ENCODE measurements at places on chromosomes 12 and 14.

- DNase-seq = no peak
Observed at GRCh38 chr12:116037941-116038837, 239.3 kb downstream of the MED13L start.

- no peak for DNase-seq
Observed at GRCh38 chr12:23655884-23656283, 293.6 kb downstream of the SOX5 start.

GRCh38 chr12:3102771-3103410 is 25.7 kb downstream of the TSPAN9 start:
- DNase-seq = no peak

DNA sequence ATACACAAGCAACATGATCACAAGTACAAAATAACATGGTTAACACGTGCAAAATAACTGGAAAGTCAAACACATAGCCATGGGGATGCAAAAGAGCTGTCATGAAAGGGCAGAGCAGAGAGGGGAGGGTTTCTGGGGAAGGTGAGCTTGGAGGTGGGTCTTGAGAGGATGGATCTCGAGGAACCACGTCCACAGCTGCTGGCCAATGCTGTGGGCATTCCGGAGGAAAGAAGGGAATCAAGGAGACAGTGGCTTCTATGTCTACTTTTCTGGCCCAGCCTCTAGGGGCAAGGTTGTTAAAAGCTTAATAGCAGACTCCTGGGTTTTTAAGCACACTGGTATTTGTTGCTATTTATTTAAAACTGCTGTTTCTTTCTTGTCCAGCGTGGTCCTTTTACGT is 8.4 kb upstream of the MYH7 start:
- DNase-seq = no peak

DNA sequence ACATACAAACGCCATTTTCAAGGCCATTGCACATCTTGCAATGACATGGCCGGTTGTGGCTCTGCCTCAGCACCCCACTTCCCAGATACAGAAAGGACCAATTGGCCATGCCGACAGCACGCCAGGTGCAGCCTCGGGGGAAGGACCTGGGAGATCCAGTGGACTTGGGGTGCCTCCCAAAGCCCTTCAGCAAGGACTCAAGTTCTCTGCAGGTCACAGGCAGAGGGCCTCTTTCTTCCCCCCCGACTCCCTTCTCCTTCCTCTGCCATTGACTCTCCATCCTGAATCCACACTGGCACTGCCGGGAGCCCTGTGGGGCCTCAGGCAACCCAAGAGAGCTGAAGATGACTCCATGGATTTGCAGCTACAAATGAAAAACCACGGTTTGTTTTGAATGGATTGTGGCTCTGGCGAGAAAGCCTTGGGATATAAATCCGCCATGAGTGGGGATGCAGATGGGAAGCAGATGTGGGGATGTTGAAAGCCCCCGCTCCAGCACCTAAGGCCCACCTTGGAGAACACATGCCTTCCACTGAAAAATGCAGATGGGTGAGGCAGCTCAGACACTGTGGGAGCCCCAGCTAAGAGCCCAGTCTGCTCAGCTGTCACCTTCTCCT is 35.1 kb upstream of the LTBP2 start:
- no peak for DNase-seq

DNA sequence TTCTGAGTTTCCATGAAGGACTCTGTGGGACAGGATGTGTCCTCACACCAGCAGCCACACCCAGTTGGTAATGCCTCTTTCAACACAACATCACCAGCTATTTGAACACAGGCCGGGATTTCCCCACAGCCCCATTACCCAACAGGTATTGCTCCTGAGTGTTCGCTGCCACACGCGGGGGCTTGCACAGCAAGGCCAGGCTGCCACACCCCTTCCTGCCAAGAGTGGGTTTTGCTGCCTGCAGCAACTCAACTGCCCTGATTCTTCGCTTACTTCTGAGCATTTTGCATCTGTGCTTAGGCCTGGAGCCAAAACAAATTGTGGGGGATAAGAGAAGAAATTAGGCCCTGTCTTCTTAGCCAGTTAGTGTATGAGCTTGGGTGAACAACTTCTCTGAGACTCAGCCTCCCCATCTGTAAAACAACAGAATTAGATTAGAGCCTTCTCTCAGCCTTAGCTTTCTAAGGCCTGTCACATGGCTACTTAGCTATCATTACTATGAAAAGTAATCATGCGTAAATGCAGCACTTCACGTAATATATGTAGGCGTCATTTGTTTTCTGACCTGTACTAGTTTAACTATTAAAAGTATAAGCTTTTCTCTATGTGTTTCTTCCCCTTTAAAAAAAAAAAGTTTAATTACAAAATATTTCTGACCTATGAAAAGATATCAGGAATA is 20.0 kb downstream of the CKAP4 start:
- peak; percentile 10 for DNase-seq

DNA sequence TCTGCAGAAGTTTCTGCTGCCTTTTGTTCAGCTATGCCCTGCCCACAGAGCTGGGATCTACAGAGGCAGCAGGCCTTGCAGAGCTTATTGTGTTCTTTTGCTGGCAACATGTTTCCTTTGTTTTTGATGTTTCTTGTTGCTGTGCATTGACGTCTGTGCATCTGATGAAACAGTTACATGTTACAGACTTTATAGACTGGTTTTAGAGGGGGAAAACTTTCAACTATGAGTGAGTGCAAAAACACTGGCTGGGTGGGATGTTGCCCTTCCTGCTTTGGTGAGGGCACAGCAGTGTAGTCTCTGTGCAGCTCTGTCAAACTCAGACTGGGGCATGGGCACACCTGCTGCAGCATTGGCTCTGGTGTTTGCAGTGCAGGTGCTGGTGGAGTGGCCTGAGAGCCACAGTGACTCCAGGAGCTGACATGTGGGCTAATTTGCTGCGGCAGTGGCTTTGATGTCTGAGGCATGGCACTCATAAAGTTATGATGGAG is 26.9 kb downstream of the CLEC6A start:
- DNase-seq = no peak

DNA sequence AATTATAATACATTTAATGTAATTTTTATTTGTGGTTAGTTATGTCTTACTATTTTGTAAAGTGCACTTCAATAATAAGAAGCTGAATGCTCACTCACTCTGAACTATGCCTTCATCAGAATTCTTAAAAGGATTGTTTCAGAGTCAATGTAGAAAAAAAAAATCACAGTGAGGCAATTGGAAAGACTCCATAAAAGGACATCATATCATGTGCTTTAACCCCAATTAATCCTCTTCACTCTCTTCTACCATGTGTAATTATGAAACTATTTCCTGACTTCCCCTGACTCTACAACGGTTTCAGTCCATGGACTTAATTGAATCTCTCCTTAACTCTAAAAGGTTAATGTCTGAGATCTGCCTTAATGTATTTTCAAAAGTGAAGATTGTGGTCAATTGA is 250.4 kb upstream of the ALG10 start:
- no peak for DNase-seq

DNA sequence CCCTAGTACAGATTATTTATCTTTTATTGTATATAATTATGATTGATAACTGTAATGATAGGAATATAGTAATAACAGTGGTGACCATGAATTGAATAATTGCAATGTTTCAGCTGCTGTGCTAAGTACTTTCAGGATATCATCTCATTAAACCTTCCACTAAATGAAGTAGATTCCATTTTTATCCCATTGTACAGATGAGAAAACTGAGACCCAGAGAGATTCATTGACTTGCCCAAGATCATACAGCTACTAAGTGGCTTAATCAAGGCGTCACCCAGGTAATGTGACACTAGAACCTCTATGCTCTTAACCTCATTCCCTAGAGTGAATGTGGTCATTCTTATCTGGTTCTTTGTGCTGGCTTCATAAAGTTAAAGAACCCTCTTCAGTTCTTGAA is 124.6 kb downstream of the KTN1 start:
- DNase-seq = no peak

- DNase-seq = no peak
Observed at GRCh38 chr12:102413396-102413795, 67.0 kb downstream of the IGF1 start.

- no peak for DNase-seq
Observed at GRCh38 chr14:101108579-101109346, 205.2 kb upstream of the RTL1 start.

DNA sequence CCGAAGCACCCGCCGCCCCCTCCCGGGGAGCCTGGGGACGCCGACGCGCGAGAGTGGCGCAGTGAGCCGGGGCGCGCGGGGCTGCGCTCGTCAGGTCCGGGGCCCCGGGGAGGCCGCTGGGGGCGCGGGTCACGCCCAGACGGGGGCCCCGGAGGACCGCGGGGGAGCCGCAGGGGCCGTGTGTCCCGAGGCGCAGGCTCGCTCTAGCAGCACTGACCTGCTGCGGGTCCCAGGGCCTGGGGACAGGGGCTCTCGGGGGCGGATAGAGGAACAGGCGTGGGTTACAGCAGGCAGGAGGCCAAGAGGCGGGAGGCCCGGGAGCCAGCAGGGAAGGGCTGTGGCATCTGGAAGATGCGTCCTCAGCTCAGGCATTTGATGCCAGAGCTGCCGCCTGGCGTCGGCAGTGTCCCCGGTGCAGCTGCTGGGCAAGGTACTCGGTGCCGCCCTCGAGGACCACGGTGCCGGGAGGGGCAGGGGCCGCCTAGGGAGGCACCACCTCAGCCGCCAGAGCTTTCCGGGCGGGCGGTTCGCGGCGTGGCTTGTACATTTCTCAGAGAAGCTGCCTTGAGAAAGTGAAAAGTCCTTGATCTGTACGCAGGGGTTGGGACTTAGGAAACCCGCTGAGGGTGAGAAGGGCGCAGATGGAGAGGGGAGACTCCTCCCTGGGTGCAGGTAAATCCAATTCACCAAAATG is 1.2 kb downstream of the WNT5B start:
- DNase-seq = no peak

GRCh38 chr12:70615174-70615866 is 21.9 kb downstream of the PTPRB start:
- DNase-seq = no peak

GRCh38 chr12:11906286-11906935 is 164.3 kb upstream of the BCL2L14 start:
- DNase-seq = no peak

GRCh38 chr12:89058402-89058801 is 293.9 kb downstream of the DUSP6 start:
- DNase-seq = no peak

All from stimulated activated CD8-positive, alpha-beta memory T cell treated with anti-CD3 and anti-CD28 coated beads, Interleukin-2, amount 100 ng/mL, for 1 hour (primary cell).